Suprapubic skin (tissue), 4 donors: ENCODE measurements at places on chromosomes 4 and X.
A peak's percentile ranks its signal among the peaks of the same experiment; 100 is the strongest.

DNA sequence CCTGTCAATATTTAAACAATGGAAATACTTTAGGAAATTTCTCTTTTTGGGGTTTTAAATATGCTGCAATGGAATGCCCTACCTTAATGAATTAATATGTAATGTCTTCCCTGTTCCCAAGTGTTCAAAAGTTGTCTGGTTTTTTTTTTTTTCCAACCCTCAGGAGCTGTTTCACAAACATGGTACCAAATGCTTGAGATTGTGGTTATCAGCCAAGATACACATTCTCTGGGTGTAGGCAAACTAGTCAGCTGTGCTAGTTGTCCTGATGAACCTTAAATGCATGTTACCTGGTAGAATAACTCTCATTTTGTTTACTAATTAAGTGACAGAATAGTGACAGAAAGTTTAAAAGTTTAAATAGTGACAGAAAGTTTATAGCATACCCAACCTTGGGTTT, 50.7 kb downstream of the FHL1 start:
- no peak overlapping the region for H3K4me3 ChIP-seq
- no peaks in the 10 kb centered on the region for H3K27me3 ChIP-seq
- H3K27ac ChIP-seq, result no peak overlapping the region
- H3K36me3 ChIP-seq, result no peaks in the 10 kb centered on the region

GRCh38 chrX:105117621-105118020, 102.9 kb downstream of the TEX13A start:
- DNase-seq, result no peak
- no peaks in the 10 kb centered on the region for H3K27me3 ChIP-seq
- H3K4me3 ChIP-seq, result no peak overlapping the region
- no peaks in the 10 kb centered on the region for H3K36me3 ChIP-seq
- H3K4me1 ChIP-seq, result no peaks in the 10 kb centered on the region

DNA sequence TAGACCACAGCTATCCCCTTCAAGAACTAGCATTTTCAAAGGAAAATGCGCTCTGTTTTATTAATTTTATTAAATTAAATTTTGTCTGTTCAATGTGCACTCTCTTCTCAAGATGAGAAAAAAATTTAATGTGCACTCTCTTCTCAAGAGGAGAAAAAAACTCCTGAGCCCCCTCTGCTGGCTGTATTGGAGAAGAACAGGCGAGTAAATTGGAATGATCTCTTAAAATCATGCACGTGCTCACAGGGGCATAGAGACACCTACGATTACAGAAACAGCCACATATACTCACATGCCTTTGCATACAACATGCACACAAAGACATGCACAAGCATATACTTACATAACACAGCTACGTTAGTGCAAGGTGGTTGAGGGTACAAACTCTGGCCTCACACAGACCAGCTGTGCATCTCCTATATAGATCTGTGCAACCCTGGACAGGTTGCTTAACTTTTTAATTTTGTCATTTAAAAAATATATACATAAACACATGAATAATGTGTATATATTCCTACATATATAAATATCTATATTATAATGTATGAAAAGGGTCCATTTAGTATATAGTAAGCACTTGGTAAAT, 176.2 kb upstream of the CXorf66 start:
- no peak for DNase-seq
- H3K27ac ChIP-seq, result no peak overlapping the region
- no peaks in the 10 kb centered on the region for H3K36me3 ChIP-seq
- no peak overlapping the region for H3K4me3 ChIP-seq
- H3K27me3 ChIP-seq, result no peaks in the 10 kb centered on the region
- no peaks in the 10 kb centered on the region for H3K4me1 ChIP-seq

GRCh38 chrX:15881381-15881897, 26.8 kb upstream of the AP1S2 start:
- no peak overlapping the region for H3K27ac ChIP-seq
- no peaks in the 10 kb centered on the region for H3K4me1 ChIP-seq

GRCh38 chrX:109848461-109849050, 115.5 kb upstream of the ACSL4 start:
- no peaks in the 10 kb centered on the region for H3K27me3 ChIP-seq
- no peaks in the 10 kb centered on the region for H3K4me1 ChIP-seq
- no peaks in the 10 kb centered on the region for H3K36me3 ChIP-seq
- H3K27ac ChIP-seq, result no peak overlapping the region
- DNase-seq, result no peak

DNA sequence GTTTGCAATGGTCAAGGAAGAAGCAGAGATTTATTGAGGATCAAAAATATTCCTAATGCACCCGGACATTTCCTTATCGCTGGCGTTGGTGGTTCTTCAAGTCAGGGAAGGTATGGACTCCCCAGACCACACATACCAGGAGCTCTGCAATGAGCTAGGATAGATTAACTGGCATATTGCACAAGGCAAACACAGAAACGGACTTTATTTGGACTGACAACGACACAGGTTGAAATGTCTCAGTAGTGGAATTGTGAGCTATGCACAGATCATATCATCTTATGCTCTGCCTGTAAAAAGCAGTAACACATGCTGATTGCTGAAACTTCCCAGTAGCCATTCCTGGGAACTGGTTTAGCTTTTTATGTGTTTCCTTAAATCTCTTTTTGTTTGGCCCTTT, 1.7 kb downstream of the TSPAN7 start:
- H3K4me3 ChIP-seq, result peak overlapping the region; percentile 52
- H3K36me3 ChIP-seq, result no peaks in the 10 kb centered on the region
- H3K27ac ChIP-seq, result no peak overlapping the region

GRCh38 chrX:72028701-72029470, 102.8 kb downstream of the RTL5 start:
- no peaks in the 10 kb centered on the region for H3K36me3 ChIP-seq
- no peak for DNase-seq
- H3K27me3 ChIP-seq, result no peaks in the 10 kb centered on the region
- H3K27ac ChIP-seq, result no peak overlapping the region
- H3K4me1 ChIP-seq, result peaks cover 3% of the 10 kb centered on the region

DNA sequence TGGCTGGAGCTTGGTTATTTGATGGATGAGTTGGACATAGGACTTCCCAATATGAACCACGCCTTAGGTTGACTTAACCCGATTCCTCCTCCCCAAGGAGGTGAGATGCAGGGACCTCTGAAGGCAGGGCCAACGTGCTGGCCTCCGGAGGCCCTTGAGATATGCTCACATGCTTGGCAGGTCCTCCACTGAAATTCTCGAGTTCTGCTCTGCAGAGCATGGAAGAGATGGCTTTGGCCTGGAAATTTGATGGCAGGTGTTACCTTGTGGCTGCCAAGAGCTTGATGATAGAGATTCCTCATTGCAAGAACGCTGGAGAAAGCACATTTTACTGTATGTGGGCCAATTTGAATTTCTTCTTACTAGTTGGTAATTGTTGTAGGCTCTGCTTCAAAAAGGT, 117.4 kb upstream of the LIMCH1 start:
- no peaks in the 10 kb centered on the region for H3K36me3 ChIP-seq
- no peaks in the 10 kb centered on the region for H3K4me1 ChIP-seq
- H3K27me3 ChIP-seq, result no peaks in the 10 kb centered on the region
- H3K27ac ChIP-seq, result no peak overlapping the region

DNA sequence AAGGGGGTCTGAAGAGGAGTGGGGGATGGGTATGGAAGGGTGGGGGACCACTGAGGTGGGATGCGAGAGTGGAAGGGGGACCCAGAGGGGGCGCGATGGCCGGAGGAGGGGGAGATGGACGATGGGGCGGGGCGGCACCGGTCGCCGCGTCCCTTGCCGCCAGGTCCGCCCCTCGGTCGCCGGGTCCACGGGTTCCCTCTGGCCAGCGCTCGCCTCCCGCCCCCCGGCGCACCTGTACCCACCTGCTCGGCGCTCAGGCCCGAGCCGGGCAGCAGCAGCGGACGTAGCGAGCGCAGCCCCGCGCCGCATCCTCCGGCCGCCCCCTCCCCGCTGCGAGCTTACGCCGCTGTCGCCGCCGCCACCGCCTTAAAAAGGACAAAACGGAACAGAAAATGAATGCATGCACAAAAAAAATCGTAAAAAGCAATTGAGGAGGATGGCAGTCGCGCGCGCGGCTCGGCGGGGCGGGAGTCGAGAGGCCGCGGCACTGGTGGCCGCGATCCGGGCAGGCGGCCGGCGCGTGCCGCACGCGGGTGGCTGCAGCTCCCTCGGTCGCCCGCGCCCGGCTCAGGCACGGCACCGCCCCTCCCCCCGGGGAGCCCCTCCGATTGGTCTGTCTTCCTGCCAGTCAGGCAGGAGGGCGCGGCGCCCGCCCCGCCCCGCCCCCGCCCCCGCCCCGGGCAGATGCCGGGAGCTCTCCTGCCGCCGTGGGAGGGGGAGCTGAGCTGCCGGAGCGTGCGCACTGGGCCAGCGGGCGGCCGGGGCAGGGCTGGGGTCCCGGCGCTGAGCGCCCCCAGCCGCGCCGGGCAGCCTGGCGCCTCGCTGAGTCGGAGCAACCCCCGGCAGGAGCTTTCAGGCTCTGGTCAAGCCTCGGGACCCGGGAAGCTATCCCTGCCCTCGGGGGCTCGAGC, at the start of gene JAKMIP1:
Gene JAKMIP1 (minus strand): TSS at position 539 of the 911 bp plus-strand sequence. CDS start 87,699 bp downstream, outside the sequence.
- H3K27ac ChIP-seq, result no peak within 1 kb of the TSS
- H3K4me3 ChIP-seq, result peak within 1 kb of the TSS; percentile 51
- H3K4me1 ChIP-seq, result peaks cover 21% of the 10 kb centered on the region
- no peaks in the 10 kb centered on the region for H3K36me3 ChIP-seq
- no peak for DNase-seq

DNA sequence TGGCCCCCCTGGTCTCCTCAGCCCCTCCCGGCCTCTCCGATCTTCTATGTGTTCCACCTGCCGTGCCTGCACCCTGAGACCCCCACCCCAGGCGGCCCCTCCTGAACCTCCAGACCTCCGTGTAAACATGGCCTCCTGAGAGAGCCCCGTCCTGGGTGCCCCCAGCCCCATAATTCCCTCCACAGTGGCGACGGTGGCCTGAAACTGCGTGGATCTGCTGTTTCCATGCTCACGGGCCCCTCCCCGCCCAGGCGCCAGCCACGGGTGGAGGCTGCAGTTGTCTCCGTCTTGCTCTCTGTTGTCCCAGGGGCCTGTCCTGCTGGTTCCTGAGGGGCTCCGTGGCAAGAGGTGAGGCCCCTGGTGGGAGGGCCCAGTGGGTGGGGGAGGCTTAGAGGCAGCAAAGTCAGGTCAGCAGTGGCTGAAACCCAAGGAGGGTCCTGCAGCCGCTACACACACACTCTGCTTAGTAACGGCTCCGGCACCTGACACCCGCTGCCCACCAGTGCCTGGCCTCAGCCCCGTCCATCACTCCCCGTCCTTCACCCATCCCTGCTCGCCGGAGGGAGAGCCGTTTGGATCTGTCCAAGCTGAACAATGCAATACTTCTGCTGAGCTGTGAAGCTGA, 75.8 kb downstream of the FAM53A start:
- peak; percentile 46 for DNase-seq
- H3K4me3 ChIP-seq, result no peak overlapping the region
- H3K36me3 ChIP-seq, result no peaks in the 10 kb centered on the region
- peaks cover 11% of the 10 kb centered on the region for H3K4me1 ChIP-seq
- no peak overlapping the region for H3K27ac ChIP-seq

DNA sequence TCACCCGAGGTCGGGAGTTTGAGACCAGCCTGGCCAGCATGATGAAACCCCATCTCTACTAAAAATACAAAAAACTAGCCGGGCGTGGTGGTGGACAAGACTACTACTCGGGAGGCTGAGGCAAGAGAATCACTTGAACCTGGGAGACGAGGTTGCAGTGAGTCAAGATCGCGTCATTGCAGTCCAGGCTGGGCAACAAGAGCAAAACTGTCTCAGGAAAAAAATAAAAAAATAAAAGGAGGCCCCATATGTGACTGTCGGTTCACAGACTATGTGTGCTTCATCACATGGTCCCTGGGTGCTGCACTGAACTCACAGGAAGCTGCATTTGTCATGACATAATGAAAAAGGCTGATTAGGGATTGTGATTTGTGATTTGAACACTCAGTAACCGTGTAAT, 6.4 kb downstream of the TRIML1 start:
- H3K4me1 ChIP-seq, result no peaks in the 10 kb centered on the region
- DNase-seq, result no peak
- H3K36me3 ChIP-seq, result no peaks in the 10 kb centered on the region
- H3K27ac ChIP-seq, result no peak overlapping the region
- H3K27me3 ChIP-seq, result no peaks in the 10 kb centered on the region

GRCh38 chr4:163269166-163269565, 63.2 kb downstream of the NPY1R start:
- no peaks in the 10 kb centered on the region for H3K27me3 ChIP-seq
- no peak overlapping the region for H3K4me3 ChIP-seq
- H3K27ac ChIP-seq, result no peak overlapping the region
- no peak for DNase-seq
- no peaks in the 10 kb centered on the region for H3K36me3 ChIP-seq
- no peaks in the 10 kb centered on the region for H3K4me1 ChIP-seq
